Amygdala (tissue), 56 donors: ENCODE measurements at places on chromosomes 7 and 10.

GRCh38 chr7:115297656-115298055, 375.8 kb downstream of the MDFIC start:
- no peak for DNase-seq

DNA sequence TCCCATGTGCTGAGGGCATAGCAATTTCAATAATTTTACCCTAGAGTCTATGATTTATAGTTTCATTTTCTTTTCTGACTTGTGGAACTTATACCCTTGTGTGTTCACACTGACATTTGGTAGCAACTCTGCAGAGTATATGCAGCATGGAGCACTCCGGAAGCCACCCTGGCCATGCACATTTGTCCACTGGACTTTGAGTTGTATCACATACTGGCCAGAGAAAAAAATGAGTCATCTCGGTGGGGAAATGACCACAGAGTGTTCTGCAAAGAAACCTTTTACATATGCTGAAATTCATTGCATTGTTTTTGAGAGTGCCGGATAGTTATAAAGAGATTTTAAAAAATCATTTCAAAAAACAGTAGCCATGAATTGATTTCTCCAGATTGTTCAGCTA, 164.8 kb upstream of the COBL start:
- no peak for DNase-seq

GRCh38 chr10:94088926-94089381, 95.2 kb downstream of the PLCE1 start:
- no peak for DNase-seq

DNA sequence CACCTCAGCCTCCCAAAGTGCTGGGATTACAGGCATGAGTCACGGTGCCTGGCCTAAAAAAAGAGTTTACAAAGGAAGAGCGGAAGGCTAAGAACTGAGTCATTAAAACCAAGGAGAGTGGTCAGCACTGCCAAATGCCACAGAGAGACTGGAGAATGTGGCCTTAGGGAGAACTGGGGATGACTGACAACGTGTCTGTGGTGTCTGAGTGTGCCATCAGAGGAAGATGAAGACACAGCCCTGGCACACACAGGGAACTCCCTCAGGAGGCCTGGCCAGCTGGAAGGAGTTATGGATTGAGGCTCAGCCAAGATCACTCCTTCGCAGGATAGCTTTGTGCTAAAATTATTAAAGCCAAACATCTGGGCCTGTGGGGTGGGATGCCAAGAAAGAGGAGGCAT, 3.9 kb upstream of the INA start:
- DNase-seq = no peak

DNA sequence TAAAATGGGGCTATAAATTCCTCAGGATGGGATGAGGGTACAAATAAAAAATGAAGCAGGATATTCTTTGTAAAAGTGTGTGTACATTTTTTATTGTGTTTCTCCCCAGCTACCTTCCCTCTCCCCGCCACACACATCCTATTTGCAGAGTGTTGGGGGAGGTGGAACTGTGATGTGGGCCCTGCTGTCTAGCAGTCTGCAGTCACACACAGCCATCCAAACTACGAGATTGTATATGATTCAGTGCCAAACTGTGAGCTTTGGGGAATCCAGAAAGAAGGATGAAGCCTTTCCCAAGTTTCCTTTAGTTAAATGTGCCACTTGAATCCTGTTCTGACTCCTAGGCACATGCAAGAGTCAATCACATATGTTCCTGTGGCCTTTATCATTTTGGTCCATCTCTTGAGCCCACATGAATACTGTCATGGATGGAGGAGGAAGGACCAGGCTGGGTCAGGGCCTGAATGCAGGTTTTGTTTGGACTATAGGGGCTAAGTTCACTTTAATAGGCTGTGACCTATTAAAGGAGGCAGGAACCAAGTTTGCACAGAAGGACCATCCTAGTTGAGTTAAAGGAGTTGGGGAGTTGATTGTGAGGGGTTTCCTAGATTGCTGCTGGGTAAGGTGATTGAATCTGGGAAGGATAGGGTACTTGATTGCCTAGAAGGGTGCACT, 1.1 kb upstream of the SEMA4G start:
- no peak for DNase-seq
